ENCODE measurements at places on chromosomes 3 and 15.

- DNase-seq = peak; percentile 82
Observed at GRCh38 chr3:33074217-33075067, 22.5 kb downstream of the GLB1 start.

- DNase-seq = peak; percentile 33
Observed at GRCh38 chr15:90087454-90088154, 14.7 kb downstream of the IDH2 start.

- DNase-seq = no peak
Observed at GRCh38 chr3:103499132-103499900, 1064.5 kb downstream of the ZPLD1 start.

DNA sequence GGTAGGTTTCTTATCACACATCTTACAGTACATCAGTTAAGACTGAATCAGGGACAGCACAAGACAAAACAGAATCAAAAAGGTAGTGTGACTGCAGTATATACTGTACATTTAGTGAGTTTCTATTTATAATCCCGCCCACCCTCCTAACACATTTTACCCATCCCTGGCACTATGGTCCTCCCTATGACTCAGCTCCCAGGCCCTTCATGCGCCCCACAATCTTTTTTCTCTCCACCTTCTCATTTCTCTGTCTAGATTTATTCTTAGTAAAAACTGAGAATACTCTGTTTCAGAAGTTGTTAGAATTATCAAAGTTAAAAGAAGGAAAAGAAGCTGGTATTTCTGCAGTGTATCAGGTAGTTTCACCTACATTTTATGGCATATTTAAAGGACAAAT is 427.3 kb downstream of the CNTN4 start:
- DNase-seq = no peak

DNA sequence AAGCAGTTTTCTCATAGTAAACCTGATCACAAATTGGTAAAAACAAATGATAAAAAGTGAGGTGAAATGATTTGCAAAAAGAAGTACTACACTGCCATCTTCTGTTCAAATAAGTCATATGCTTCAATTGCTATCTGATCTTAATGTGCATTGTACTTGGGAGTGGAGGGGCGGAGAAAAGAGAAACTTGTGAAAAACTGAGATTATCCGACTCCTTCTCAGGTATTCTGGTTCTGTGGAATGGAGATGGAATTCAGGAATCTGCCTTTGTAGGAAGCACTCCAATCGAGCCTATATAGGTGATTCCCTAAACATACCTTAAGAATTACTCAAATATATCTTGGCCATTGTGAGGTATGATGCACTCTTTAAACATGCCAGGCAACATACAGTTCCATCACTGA is 180.6 kb downstream of the CHL1 start:
- peak; percentile 20 for DNase-seq

GRCh38 chr15:66390678-66391077 is 4.0 kb downstream of the MAP2K1 start:
- DNase-seq = peak; percentile 67

- DNase-seq = no peak
Observed at GRCh38 chr3:125186800-125187598, 25.5 kb downstream of the SLC12A8 start.

DNA sequence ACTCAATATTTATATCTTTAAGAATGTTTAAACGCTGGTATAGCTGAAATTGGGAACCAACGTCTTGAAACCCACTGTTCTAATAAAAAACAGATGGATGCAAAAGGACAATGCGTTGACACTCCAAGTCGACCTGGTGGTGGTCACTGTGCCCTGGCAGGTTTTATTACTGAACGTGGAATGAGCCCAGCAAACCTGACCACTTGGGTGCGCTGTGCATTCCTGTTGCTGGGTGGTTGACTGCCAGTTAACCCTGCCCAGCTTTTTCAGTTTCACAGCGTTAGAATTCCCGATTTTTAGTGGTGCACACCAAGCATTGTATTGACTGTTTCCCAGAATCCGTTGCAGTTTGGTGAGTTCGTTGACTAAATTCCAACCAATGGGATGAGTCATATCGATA is 384.4 kb downstream of the OCA2 start:
- no peak for DNase-seq

DNA sequence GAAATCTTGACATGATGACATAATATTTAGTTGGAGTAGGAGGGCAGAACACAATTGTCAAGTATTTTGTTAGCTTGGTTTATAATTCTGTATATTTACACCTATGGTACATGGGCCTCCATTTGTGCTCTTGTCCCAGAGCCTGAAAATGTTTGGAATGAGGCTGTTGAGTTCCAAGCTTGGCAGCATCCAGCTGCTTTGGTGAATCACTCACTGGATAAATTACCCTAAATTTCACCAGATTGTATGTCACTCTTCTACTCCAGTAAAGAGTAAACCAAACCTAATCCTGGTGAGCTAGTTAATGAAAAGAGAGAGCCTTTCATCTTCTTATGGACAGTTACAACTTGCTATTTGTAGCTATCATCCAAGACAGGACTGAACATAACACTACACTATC is 928.7 kb downstream of the DIPK2A start:
- DNase-seq = no peak

GRCh38 chr3:16280671-16281070 is 15.7 kb downstream of the OXNAD1 start:
- DNase-seq = no peak

DNA sequence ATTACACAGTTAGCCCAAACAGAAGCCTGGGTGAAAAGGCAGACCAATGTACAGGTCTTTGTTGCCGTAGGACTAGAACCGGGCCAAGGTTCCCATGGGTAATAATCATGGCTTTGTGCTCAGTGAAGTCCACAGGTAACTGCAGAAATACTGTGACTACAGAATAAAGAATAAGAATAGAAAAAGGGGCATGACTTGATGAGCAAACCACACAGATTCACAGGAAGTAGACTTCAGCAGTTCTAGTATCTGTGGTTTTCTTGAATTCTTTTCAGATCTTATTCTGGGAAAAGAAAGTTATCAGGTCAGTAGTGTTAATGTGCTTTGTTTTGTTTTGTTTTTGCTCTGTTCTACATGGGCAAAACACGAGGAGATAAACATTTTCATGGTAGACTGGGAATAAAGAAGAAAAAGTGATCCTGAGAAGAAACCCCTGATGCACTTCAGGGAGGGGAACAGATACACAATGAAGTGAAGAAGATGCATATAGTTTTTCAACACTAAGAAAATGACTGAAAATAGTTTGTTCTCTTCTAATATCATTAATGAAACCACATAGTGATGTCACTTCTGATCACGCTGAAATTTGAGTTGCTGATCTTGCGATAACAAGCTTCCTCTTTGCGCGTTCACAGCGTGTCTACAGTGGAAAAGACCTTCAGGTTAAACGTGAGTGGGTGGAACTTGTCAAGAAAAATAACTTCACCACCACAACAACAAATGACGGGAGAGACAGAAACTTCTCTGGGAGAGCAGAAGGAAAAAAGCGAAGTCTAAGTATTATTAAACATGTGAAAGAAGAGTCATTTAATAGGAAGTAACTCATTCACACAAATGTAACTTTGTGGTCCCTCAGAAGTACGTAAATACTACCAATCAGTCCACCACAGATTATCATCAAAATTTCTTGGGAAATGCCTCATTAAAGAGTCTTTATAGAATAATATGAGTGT is 315.8 kb upstream of the SATB1 start:
- DNase-seq = peak; percentile 90

DNA sequence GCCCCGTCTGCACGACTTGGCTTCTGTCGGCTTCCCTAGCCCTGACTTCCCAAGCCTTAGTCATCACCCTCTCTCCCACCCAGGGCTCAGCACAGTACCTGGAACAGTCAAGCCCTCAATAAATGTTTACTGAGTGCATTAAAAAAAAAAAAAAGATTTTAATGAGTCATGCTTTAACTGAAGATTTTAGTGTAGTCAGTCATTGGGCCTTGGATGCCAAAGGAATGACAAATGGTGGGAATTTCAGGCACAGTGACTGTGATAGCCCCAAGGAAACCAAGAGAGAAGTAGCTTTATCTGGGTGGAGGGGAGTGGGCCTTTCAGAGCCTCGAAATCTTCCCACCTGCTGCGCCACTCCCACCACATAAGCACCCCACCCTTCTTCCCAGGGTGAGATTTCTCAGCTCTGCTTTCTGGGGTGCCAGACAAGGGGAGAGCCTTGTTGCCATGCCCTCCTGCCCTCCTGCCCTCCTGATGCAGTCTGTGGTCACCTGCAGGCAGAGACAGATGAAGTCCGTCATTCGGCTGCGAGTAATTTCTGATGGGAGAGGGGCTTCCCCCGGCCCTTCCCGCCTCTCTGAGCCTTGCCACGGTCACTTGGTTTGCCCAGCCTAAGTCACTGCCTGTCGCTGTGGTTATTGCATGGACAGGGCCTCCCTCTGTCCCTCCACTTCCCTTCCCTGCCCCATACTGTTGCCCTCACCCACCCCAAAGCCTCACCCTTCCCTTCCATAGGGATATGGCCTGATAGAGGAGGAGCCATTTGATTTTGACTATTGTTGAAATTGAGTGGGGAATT is 41.8 kb downstream of the SMAD3 start:
- no peak for DNase-seq

- DNase-seq = no peak
Observed at GRCh38 chr3:174100744-174101143, 703.2 kb downstream of the NLGN1 start.

- no peak for DNase-seq
Observed at GRCh38 chr15:31277335-31278060, 49.1 kb upstream of the KLF13 start.

DNA sequence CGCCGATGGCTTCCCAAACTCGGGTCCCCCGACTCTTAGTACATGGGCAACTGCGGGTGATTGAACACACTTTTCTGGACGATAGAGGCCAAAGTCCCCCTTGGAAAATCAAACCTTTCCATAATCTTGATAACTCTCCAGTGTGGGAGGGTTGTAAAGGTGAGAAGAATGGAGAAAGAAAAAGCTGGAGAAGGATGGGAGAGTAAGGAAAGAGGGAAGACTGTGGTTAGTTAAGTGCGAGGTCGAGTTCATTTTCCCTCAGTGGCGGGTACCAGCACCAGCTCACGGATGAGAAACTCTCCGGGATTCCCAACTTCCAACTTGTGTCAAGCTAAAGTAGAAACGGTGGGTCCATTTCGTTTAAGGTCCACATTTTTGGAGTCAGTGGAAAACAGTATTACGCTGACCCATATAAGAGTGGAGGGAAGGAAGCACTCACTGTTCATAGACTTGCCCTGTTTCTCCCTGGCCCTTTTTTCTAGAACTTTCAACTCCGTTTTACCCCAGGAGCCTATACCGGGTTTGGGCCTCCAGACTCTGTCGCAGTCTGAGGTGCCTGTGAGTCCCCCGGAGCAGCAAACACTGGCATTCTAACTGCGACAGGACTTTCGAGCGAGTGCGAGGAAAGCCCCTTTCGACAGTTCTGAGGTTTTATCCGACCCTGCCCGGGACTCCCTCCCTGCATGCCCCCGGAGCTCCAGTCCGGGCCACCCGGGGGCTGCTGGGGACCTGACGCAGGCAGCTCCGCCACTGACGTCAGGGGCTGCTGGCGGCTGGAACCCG is 14.8 kb downstream of the ZIC1 start:
- no peak for DNase-seq

GRCh38 chr3:99520513-99520912 is 117.9 kb upstream of the COL8A1 start:
- no peak for DNase-seq

GRCh38 chr15:98860281-98861041 is 147.1 kb downstream of the PGPEP1L start:
- no peak for DNase-seq

DNA sequence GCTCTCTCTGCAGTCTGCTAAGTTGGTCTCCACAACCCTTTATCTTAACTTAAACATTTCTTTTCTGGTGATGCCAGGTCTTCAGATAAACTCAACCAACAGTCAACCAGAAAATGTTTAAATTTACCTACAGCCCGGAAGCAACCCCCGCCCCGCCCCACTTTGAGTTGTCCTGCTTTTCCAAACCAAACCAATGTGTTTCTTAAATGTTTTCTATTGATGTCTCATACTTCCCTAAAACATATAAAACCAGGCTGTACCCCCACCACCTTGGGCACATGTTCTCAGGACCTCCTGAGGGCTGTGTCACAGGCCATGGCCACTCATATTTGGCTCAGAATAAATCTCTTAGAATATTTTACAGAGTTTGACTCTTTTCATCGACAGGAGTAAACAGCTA is 13.2 kb upstream of the GPR160 start:
- DNase-seq = no peak

DNA sequence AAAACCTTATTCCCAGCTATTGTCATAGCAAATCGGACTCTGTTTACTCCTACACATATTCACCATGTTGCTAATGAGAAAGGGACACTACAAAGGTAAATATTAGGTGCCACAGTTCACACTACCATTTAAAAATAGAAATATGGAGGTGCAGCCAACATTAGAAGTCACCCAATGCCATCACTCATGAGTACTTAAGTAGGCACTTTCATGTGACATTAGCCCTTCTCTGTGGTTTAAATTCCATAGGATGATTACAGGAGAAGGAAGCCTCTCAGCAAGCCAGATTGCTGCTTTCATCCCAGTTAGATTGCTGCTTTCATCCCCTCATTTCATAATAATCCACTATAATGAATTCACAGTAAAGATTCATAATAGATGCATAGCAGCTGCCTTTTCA is 376.8 kb upstream of the ALCAM start:
- no peak for DNase-seq

- no peak for DNase-seq
Observed at GRCh38 chr3:25165306-25165705, 262.8 kb upstream of the RARB start.

GRCh38 chr15:96066126-96066525 is 264.4 kb upstream of the NR2F2 start:
- no peak for DNase-seq

- no peak for DNase-seq
Observed at GRCh38 chr3:15326673-15327072, 5.7 kb downstream of the SH3BP5 start.

DNA sequence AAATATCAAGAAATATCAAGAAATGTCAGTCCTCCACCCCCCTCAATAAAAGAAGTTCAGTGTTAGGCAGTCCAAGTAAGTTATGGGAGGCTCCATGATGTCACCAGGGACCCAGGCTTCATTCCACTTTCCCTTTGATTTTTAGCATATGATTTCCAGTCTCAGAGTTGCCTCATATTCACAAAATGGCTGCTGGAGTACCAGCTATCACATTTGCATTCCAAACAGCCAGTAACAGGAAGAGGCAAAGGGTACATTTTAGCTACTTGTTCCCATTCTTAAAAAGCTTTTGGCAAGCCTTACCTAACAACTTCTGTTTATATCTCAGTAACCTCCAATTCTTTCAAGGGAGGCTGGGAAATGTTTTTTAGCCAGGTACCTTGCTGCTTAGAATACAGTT is 13.4 kb upstream of the KLF13 start:
- no peak for DNase-seq

- DNase-seq = no peak
Observed at GRCh38 chr3:189457631-189458412, 173.4 kb upstream of the TP63 start.

- DNase-seq = no peak
Observed at GRCh38 chr3:113287111-113287802, 75.9 kb downstream of the BOC start.
